ENCODE measurements at places on chromosomes 11 and 22. TPM values are rescaled to one million over a fixed set of nuclear protein-coding genes. Genes with fewer than 3 reads are reported as not detected.

DNA sequence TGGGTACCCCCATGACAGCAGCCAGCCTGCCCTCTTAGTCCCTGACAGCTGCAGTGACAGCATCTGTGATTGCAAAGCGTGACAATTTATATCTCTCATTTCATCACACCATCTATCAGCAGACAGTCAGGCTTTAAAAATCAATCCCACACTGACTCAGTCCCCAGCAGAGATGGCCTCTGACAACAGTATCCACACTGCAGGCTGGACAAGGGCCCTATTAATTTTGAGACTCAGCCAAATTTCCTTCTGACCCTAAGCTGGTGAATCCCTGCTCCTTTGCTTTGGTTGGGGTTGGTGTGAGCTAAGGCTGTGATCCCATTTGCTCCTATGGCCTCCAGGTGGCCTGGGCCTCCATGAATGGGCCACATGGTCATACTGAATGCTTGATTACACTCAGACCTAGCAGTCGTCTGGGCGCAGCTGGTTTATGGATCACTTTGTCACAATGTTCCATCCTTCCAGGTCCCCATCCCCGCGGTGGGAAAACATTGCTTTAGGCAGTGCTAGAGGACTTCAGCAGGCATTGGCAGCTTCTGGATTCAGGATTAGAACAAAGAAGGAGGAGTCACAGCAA is 68.2 kb upstream of the B3GAT1 start:
- DNase-seq = no peak

DNA sequence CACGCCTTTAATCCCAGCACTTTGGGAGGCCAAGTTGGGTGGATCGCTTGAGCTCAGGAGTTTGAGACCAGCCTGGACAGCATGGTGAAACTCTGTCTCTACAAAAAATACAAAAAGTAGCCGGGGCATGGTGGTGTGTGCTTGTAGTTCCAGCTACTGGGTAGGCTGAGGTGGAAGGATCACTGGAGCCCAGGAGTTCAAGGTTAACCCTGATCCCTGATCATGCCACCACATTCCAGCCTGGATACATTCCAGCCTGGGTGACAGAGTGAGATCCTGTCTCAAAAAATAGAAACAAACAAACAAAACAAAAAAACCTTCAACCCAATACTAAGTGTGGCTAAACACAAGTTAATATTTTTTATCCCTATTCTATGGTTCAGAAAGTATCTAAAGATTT is 66.4 kb upstream of the CLNS1A start:
- no peak for DNase-seq

GRCh38 chr11:56855217-56855616 is 106.7 kb upstream of the OR9G4 start:
- no peak for DNase-seq

GRCh38 chr11:45816614-45817013 is 11.7 kb downstream of the SLC35C1 start:
- DNase-seq = no peak

- DNase-seq = peak; percentile 87
These were observed 28.3 kb upstream of the USP47 start for GRCh38 chr11:11813288-11813962.

- no peak for DNase-seq
These were observed 2.9 kb downstream of the CLCF1 start for GRCh38 chr11:67370351-67371076.

GRCh38 chr22:27937453-27937852 is 18.4 kb upstream of the PITPNB start:
- DNase-seq = no peak

DNA sequence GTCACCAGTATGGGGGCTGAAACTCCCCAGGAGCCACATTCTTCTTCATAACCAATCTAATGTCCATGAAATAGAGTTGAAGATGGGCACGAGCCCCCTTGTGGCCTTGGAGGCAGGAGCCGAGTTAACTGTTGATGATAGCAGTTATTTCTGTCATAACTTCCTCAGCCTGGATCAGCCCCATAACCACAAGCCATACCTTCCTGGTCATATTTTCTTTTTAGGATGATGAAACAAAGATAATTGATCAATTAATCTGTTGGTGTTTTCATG is 65.0 kb upstream of the TTC12 start:
- no peak for DNase-seq

DNA sequence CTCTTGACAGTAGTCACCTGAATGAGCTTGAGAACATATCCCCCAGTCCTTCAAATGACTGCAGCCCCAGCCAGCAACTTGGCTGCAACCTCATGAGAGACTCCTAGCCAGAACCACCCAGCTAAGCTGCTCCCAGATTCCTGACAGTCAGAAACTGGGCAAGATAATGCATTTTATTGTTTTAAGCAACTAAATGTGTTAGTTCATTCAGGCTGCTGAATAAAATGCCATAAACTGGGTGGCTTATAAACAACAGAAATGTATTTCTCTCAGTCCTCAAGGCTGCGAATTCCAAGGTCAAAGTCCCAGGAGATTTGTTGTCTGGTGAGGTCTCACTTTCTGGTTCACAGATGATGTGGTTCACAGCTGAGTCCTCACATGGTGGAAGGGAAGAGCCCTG is 5.8 kb upstream of the PAMR1 start:
- no peak for DNase-seq

DNA sequence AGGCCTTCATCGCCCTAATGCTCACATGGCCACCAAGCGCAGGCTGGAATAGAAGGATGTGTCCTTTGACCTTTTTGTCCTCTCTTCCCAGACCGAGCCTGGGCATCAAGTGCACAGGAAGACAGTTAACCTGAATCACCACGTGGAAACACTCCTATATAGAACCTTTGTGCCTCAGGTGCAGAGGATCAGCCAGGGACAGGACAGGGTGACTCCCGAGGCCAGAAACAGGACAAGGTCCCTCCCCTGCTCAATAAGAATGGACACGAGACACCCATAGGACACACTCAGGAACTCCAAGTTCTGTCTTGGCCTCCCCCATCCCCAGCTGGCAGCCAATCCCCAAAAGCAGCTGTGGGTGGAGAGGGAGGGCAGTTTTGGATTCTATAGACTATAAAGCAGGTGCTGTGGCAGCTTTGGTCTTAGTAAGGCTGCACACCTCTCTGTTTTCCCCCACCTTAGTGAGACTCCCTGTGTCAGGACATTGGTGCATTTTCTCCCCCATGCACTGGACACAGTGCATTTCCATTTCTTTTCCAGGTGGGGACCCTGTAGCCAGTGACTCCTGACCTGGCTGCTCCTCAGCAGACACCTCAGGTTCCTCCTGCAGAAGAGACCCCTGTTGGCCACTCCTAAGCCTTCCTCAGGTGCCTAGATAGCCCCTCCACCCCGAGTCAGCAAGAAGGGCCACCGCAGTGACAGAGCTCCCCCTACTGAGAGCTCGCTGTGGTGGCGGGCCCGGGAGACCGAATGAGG is 43.6 kb upstream of the POU2AF1 start:
- DNase-seq = no peak

DNA sequence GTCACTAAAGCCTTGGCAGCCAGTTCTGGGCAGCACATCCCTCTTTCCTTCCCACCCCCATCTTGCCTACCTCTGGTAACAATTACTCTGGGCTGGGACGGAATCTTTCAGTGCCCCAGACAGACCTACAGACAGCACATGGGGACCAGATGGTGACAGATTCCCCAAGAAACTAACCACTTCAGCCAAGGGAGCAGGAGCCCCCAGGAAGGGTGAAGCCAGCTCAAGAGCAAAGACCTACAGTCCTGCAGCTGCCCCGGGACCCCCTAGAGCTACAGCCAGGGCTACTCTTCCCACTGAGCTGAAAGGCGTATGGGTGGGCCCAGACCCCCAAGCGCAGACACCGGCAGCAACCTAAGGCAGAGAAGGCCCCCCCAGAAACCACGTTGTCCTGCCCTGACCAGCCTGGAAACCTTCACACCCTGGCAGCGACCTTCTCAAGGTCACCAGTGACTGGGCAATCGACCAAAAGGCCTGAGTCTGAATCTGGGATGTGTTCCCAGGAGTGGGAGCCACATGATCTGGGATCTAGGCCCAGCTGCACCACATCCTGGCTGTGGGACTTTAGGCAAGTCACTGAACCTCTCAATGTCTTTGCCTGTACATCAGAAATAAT is 65.8 kb downstream of the LRRC32 start:
- DNase-seq = no peak

GRCh38 chr22:27308513-27308912 is 493.0 kb downstream of the MN1 start:
- no peak for DNase-seq

- DNase-seq = no peak
These were observed 368.7 kb downstream of the METTL15 start for GRCh38 chr11:28476864-28477263.

GRCh38 chr11:73507086-73507485 is 90.8 kb downstream of the FAM168A start:
- DNase-seq = no peak

DNA sequence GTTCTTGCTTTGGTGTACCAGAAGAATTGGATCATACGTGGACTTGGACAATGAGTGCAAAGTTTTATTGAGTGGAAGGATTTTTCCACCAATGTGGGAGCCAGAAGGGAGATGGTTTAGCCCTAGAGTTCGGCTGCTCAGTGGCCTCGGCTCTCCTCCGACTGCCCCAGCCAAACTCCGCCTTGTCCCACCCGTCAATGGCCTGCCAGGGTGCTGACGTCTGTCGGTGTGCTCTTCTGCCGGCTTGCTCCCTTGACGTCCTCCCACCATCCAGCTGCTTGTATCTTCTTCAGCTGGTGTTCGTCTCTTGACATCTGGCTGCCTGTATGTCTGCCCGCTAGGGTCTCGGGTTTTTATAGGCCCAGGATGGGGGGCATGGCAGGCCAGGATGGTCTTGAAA is 154.8 kb downstream of the APOL5 start:
- no peak for DNase-seq

GRCh38 chr22:31393893-31394292 is 5.5 kb upstream of the DRG1 start:
- DNase-seq = no peak

GRCh38 chr11:69842746-69843528 is 23.7 kb upstream of the FGF3 start:
- DNase-seq = no peak

DNA sequence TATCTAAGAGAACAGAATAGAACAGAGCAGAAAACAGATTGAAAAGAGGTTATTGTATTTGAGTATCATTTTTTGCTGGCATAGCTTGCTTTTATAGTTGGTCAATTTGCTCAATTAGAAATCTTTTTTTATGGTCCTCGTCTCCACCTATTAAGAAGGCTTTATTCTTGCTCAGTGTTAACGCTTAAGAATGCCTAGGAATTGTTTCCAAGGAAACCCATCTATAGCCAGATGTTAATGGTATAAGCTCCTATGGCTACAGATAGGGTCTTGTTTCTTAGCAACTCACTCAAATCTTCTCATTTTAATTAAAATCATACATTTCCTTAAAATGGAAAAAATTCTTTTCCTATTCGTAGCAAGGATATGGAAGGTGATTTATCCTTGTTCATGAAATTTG is 392.3 kb downstream of the TMEM135 start:
- DNase-seq = no peak

GRCh38 chr11:10373340-10373739 is 68.5 kb downstream of the ADM start:
- DNase-seq = no peak

DNA sequence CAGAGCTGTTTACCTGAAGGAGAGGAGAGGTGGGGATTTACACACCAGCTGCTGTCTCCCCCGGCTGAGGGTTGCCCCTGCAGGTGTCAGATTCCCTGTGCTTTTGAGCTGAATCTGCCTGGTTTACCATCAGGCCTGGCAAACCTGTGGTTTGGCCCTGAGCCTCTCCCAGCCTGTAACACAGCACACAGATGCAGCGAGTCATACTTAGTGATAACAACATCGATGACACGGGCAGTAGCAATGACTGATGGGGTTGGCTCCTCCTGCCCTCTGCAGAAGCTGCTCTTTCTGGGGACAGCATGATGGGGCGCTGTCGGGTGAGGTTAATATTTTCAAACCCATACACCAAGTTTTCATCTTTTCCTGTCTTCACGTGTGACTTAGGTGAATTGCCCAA is 380.0 kb upstream of the B3GAT1 start:
- DNase-seq = no peak

GRCh38 chr11:69487849-69488542 is 6.5 kb downstream of the LINC01488 start:
- DNase-seq = no peak

GRCh38 chr11:128776424-128777284 is 82.8 kb downstream of the FLI1 start:
- DNase-seq = no peak

- DNase-seq = peak; percentile 0
These were observed 37.7 kb downstream of the NTM start for GRCh38 chr11:131408025-131408640.

DNA sequence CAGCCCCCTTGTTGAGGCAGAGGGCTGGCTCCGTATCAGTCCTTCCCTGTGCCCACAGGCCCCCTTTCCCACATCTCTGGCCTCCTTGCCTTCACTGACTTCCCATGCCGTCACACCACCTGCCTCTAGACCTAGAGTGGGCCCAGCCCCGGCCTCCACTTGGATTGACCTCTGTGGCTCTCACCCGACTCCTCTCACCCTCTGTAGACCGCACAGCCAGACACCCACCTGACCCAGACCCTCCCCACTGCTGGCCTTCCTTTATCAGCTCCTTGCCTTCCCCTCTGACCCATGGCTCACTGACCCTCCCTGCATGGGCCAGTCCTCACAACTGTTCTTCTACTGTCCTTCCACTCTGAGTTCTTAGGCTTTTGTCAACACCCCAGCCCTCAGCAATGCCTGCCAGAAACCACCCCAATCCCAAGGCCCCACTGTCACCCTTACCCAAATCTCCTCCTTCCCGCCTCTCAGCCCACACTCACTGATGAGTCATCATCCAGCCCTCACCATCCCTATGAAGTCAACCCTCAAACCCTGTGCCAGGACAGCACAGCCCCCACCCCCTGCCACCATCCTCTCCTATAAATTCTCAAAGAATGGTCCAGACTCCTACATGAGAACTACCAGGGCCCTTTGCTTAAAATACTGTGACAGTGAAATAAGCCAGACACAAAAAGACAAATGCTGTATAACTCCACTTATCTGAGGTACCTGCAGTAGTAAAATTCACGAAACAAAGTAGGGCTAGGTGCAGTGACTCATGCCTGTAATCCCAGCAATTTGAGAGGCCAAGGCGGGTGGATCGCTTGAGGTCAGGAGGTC is 53.4 kb downstream of the SCGB1A1 start:
- DNase-seq = no peak

GRCh38 chr11:121249039-121249663 is 43.4 kb upstream of the SC5D start:
- peak; percentile 11 for DNase-seq

- DNase-seq = no peak
These were observed 104.3 kb downstream of the KCNQ1 start for GRCh38 chr11:2549080-2549479.

Gene KREMEN1
- polyA plus RNA-seq = 2.1 TPM

Gene SMTNL1
- not detected for polyA plus RNA-seq

Gene GRM5
- polyA plus RNA-seq = not detected

Gene BIRC3
- polyA plus RNA-seq = 0.48 TPM

Gene DDTL
- 0.06 TPM for polyA plus RNA-seq

Gene SNU13
- polyA plus RNA-seq = 288 TPM

Gene TLCD5
- polyA plus RNA-seq = 8.0 TPM

Gene QSER1
- polyA plus RNA-seq = 3.9 TPM

Gene OR51B6
- polyA plus RNA-seq = not detected

Gene PLAAT5
- not detected for polyA plus RNA-seq

Gene MPPED2
- polyA plus RNA-seq = not detected

Gene NLRP10
- polyA plus RNA-seq = 3.9 TPM

All from BJ (cell line).